ENCODE measurements at places on chromosomes 3 and 15.

DNA sequence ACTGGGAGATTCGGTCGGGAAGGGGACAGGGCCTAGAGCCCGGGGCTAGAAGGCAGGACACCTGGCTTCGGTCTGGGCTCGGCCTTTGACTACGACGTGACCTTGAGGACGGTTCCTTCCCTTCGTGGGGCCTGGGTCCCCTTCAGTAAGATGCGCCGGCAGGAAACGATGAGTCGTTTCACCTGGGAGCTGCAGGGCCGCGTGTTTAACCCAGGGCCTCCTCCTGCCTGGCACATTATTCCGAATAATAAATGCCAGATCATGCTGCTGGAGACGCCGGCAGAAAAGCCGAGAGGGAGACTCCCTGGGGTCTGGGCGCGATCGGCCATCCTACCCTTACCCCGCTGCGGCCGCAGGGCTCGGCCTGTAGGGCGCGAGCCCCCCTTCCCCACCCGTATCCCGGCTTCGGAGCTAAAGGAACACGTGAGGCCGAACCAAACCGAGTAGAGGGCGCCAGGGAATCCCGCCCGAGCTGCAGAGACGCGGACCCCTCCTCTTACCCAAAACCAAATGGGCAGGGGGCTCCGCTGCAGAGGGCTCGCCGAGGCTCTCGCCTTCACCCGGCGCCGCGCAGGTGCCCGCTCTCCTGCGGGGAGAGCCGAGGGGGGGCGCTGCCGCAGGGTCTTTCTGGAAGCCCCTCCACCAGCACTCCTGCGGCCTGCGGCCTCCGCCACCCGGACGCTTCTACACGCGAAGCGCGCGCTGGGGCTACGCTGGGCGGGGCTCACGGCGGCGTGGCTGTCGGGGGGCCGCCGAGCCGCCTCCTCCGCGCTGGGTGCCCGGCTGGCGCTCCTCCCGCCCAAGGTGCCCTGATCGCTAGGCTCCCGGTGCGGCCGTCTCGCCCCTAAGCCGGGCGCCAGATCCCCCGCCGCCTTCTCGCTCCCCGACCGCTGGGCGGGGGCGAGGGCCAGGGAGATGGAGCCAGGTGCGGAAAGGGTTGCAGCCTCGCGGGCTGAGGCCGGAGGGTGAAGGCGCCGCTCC lies at the start of gene BDH1:
BDH1 (minus strand) TSS at position 688 of the 981 bp plus-strand sequence. CDS start 9,525 bp downstream, outside the sequence.
- DNase-seq, result peak; percentile 68

DNA sequence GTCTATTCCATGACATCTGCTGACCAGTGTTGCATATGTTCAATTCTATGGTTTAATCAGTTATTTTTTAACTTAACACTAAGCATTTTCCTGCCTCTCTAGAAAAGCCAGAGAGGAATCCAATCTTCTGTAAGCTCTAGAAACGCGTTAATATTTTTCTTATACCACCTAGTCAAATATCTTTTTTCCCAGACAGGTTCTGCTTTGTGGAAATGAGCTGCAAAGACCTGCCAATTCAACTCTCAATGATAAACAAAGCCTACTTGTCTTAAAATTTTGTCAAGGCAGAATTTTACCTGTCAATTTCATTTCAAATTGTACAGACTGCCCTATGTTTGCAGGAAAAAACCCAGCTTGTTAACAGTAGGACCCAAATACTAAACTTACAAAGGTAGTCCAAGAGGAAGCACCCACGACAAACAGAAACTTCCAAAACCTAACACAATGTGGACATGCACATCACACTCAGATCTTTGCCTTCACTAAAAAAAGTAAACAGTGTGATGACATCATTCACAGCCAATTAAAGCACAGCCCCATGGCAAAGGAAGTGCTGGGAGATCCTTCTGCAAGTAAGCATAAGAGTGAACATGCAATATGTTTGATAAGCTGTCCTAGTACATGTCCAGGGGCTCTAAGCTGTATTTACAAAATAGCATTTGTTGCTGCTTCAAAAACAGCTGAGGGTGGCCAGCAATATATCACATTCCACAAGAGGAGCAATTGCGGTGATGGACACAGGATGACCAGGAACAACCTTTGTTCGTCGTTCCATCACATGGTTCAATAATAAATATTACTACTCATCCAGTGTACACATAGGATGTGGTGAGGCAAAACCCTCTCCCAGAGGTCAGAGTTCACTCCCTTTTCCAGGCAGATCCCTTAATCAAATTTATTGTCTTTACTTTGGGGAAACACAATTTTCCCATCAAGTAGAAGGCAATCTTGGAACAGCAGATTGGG lies 139.4 kb upstream of the TSC22D2 start:
- DNase-seq, result no peak

DNA sequence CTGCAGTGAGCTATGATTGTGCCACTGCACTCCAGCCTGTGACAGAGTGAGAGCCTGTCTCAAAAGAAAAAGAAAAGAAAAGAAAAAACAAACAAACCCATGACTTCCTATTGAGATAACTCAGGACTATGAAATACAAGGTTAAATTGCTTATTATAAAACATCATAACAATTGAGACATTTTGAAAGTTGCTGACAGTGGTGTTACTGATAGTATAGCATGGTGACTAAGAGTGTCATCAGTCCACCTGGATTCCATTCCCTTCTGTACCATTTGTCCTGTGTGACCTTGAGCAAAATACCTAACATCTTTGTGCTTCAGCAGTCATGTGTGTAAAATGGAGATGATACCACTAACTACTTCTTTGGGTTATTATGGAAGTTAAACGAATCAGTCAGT lies 49.1 kb downstream of the ARHGEF26 start:
- no peak for DNase-seq

- no peak for DNase-seq
Measured at GRCh38 chr15:42220216-42220615, 12.1 kb upstream of the VPS39 start.

- no peak for DNase-seq
Measured at GRCh38 chr3:146834917-146835316, 229.8 kb upstream of the PLSCR5 start.

DNA sequence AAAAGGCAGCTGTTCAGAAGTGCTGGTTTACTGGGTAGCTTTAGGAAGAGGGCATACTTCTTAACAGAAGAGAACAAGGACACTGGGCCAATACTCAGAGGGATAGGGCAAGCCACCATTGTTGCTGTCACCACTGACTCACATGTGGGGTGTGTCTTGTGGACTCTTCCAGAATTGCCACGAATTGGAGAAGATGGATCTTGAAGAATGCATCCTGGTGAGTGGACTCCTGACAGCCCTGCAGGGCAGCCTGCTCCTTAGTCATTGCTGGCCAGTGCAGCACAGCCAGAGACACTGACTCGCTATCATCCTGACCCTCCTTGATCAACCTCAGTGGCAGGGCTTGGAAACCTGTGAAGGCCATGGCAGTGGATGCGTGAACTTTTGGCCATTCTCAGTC lies 62.3 kb downstream of the UBP1 start:
- no peak for DNase-seq

DNA sequence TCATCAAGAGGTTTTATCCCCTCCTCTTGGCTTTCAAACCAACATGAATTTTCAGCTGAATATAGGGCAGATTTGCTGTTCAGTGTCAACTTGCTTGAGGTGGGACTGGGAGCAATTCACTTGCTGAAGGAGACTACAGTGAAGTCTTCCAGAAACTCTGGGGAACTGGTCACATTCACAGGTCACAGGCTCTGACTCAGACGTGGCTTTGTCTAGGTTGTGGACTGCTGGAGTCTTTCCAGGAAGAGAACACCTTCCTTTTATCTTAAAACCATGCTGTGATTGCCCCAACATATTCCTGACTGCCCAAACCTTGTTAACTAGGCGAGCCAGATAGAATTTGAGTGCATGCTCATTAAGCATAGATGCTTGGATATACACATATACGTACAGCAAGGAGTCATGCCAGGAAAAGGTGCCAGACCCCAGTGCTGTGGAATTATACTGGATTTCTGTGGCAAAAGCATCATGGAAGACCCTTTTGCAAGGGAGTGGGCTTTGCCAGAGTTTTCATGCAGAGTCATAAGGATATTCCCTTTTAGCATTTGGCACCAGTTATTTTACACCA lies 399.1 kb upstream of the TBL1XR1 start:
- no peak for DNase-seq

DNA sequence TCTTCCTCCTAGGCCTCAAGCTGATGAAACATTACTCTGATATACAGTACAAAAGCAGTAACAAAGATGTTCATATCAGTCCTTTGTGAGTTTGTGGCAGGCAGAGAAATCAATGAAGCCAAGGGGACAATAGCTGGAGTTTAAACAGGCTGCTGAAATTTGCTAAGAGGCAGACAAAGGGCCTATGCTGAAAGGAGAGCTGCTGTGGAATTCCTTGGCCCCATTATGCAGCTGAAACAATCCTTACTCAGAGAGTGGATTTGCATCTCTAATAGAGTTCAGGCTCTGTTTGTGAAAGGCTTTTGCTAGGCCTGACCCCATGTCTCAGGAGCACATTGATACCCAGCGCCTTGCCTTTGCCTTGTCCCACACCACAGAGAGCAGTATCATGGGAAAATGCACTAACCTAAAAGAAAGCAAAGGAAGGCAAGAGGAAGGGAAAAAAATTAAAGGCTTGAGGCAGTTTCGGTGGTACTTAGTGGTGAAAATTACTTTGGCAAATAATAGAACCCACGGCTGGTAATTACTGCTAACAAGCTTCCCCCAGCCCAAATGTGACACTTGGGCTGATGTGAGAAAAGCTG lies 195.0 kb upstream of the EPHA3 start:
- DNase-seq, result no peak

DNA sequence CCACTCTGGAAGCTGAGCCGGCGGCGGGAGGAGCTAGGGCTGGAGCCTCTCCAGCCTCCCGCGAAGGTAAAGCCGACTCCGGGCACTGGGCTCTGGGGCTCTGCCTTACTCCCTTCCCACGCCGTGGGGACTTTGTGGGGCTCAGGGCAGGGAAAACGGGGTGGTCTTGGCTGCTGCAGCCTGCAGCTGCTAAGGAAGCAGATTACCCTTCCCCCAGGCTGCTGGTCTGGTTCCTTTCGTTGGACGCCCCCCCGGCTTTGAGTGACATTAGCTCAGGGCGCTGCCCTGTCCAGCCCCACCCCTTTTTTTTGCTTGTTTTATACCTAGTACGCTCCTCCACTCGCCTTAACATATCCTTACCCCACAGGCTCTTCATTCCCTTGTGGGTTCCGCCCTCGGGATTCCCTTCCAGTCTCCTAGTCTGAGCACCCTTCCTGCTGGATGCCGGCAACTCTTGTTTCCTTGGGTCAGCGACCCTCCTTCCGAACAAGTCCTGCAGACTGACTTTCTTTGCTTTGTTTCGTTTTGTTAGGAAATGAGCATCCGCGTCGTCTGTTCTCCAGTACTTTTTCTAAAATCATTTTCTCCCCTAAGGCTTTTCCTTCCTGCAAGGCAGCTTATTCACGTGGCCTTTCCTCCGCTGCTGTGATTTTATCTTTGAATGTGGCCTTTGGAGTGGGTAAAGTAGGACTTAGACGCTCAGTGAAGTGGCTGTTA lies 551 bp downstream of the DNAJC13 start:
- DNase-seq, result peak; percentile 34

DNA sequence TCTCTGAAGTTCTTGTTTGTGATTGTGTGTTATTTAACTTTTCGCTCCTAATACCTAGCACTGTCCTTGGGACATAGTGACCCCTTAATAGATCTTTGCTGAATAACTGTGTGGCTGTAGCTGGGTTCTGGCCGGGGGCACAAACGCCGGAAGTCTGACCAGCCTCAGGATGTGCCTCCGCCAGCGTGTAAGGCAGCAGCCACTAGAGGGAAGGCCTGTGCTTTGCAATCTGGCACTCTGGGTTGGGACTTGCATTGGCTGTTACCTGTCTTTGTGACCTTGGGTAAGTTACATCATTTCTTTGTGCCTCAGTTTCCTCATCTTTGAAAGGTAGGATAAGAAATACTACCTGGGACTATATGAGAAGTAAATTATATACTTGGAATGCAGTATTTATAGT lies 158.7 kb downstream of the GHSR start:
- no peak for DNase-seq

DNA sequence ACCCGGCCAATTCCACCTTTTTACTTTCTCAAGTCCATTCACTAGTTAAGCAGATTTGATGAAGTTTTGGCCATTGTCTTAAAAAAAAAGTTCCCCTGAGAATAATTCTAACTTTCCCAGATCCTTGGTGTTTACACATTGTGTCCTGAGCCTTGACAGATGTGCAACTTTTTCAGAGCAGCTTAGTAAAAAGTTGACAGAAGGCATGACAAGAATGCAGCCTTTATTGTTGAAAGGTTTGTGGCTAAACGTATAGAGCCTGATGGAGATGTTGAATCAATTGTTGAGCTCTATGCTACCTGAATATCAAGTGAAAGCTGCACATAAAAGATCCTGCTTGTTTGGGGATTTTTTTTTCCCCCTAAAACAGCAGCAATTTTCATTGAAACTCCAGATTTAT lies 75.3 kb upstream of the CMTM7 start:
- no peak for DNase-seq

GRCh38 chr3:54914180-54914579 lies 13.7 kb downstream of the LRTM1 start:
- no peak for DNase-seq

DNA sequence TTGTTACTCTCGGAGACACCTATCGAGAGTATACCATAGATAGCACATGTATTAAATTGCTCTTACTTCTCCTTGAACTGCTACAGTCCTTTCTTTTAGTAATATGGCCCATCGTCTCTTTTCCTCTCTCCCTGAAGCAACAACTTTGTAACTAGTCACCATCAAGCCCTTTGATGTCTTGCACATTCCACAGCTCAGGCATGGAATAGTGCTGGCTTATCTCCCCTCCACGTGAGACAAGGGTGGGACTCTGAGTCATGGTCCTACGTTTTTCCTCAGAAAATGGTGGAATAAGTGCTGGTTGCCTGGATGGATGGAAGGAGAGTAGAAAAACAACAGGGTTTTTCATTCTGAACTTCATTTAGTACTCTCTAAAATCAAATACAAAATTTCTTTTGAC lies 163.3 kb upstream of the MBNL1 start:
- DNase-seq, result no peak

DNA sequence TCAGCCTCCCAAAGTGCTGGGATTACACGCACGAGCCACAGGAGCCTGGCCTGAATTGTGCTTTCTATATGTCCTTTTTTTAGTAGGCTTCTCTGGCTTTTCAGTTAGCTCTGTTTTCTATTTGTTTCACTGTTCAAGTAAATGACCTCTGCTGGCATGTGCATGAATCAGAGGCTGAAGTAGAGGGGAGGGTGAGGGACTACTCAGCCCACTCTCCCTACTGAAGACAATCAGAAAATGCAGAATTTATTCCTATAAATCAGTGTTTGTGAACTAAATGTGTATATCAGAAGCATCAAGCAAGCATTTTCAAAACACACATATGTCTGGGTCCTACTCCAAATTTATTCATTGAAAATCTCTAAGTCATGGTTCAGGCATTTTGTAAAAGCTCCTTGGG lies 45.0 kb downstream of the ZMAT3 start:
- no peak for DNase-seq

DNA sequence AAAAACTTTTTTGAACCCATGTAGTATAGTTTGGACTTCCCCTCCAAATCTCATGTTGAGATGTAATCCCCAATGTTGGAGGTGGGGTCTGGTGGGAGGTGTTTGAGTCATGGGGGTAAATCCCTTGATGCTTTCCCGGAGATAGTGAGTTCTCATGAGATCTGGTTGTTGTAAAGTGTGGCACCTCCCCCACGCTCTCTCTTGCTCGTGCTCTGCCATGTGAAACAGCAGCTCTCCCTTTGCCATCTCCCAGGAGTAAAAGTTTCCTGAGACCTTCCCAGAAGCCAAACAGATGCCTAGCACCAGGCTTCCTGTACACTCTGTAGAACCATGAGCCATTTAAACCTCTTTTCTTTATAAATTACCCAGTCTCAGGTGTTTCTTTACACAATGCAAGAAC lies 16.0 kb upstream of the RNU6-1 start:
- no peak for DNase-seq

- no peak for DNase-seq
Measured at GRCh38 chr3:54086652-54087405, 35.5 kb upstream of the CACNA2D3 start.
